ENCODE measurements at places on chromosomes 16 and 17. TPM values are rescaled to one million over a fixed set of nuclear protein-coding genes. Genes with fewer than 3 reads are reported as not detected.

The IRX6 gene
- total RNA-seq: not detected

The ABCC12 gene
- not detected for total RNA-seq

The TSPOAP1 gene
- under 0.01 TPM for total RNA-seq

The ZFHX3 gene
- total RNA-seq: 8.3 TPM

The GCGR gene
- not detected for total RNA-seq

The CTRB2 gene
- total RNA-seq: not detected

The CCL5 gene
- not detected for total RNA-seq

The GIT1 gene
- 28.2 TPM for total RNA-seq

The GGA2 gene
- 18.8 TPM for total RNA-seq

The NIP7 gene
- 19.3 TPM for total RNA-seq

The CMTM2 gene
- not detected for total RNA-seq

The PPM1E gene
- total RNA-seq: not detected

The ELOB gene
- 605 TPM for total RNA-seq

The TANGO6 gene
- 64.0 TPM for total RNA-seq

The TEDC2 gene
- under 0.01 TPM for total RNA-seq

The UTS2R gene
- total RNA-seq: not detected

The SLC38A8 gene
- total RNA-seq: not detected

The OR3A3 gene
- total RNA-seq: not detected

The CFAP97D1 gene
- under 0.01 TPM for total RNA-seq

The PIGS gene
- 53.0 TPM for total RNA-seq

The PIPOX gene
- total RNA-seq: 1.9 TPM

The KREMEN2 gene
- not detected for total RNA-seq

The CDRT15L2 gene
- total RNA-seq: not detected

The IGSF6 gene
- total RNA-seq: not detected

The GLOD4 gene
- 32.6 TPM for total RNA-seq

The DNAAF8 gene
- total RNA-seq: 0.47 TPM

The EVPLL gene
- not detected for total RNA-seq

The C17orf78 gene
- total RNA-seq: not detected

The NGFR gene
- total RNA-seq: 1.5 TPM

The MYLK3 gene
- total RNA-seq: 0.23 TPM

The TBX21 gene
- total RNA-seq: not detected

The FBXO39 gene
- total RNA-seq: 0.82 TPM

The KCNJ18 gene
- not detected for total RNA-seq

The IRF8 gene
- total RNA-seq: not detected

The EIF1 gene
- 93.4 TPM for total RNA-seq

The SOX8 gene
- not detected for total RNA-seq

Data from smooth muscle cell of the coronary artery (primary cell).